ENCODE measurements at places on chromosomes 2 and 18. TPM values are rescaled to one million over a fixed set of nuclear protein-coding genes. Genes with fewer than 3 reads are reported as not detected.

CAPN14 gene
- total RNA-seq: 0.04 TPM

FHL2 gene
- total RNA-seq: 17.8 TPM

KCNJ3 gene
- total RNA-seq: 0.77 TPM

CHRNG gene
- not detected for total RNA-seq

ITM2C gene
- 146 TPM for total RNA-seq

STARD6 gene
- not detected for total RNA-seq

DAPL1 gene
- not detected for total RNA-seq

ACVR1C gene
- 3.0 TPM for total RNA-seq

DNA sequence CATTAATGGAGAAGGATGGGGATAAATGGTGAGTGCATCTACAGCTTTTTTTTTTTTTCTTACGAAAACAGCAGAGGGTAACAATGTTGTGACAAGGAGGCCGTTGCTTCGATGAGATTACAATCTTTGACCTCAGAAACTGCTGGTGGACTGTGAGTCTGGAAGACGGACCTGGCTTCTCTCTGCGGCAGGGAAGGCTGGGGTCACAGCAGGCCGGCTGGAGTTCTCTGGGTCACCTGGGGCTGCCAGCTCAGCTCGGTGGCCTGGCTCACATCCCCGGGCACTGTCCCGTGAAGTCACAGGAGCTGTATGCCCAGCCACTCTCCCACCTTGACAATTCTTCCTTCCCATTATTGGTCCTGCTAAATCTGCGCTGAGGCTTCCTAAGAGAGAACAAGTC, 160.8 kb downstream of the ACKR3 start:
- no peak overlapping the region for H3K4me3 ChIP-seq
- H3K27ac ChIP-seq: no peak overlapping the region
- no peaks in the 10 kb centered on the region for H3K27me3 ChIP-seq
- no peak for DNase-seq

DNA sequence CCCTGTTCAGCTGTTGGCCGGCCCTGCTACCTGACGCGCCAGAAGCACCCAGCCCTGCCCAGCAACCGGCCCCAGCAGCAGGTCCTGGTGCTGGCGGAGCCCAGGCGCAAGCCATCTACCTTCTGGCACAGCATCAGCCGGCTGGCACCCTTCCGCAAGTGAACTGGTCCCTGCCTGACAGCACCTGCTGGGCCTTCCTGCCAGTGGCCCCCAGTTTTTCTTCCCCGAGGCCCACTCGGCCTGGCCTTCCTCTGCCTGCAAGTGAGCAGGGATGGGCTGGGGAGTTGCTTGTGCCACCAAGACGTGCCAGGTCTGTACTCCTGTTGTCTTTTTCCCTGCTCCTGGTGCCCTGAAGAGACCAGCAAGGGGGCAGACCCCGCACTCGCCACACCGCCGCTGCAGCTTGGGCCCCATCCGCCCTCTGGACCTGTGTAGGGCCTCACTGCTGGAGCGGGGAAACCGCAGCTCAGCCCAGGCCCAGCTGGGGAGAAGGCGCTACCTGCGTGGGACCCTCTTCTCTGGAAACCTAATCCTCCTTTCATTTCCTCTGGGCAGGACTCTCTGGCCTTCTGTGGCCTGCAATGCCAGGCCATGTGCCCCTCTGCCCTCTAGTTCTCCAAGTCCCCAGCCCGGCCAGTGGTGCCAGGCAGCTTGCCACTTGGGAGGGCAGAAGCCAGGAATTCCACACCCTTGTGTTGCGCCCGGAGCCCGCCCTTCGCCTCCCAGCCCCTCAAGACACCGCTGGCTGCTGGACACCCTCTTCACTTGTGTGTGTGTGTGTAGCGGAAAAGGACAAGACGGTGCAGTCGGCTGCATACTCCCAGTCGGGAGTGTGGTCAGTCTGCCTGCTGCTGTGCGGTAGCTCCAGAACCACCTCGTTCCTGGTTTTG, 47.0 kb downstream of the FAM168B start:
- no peaks in the 10 kb centered on the region for H3K4me1 ChIP-seq
- DNase-seq: no peak
- H3K4me3 ChIP-seq: no peak overlapping the region
- peak overlapping the region; percentile 13 for H3K27ac ChIP-seq
- no peaks in the 10 kb centered on the region for H3K36me3 ChIP-seq

GRCh38 chr2:235217846-235218245, 266.0 kb downstream of the SH3BP4 start:
- H3K4me1 ChIP-seq: no peaks in the 10 kb centered on the region
- no peaks in the 10 kb centered on the region for H3K27me3 ChIP-seq
- H3K36me3 ChIP-seq: no peaks in the 10 kb centered on the region
- H3K27ac ChIP-seq: no peak overlapping the region

DNA sequence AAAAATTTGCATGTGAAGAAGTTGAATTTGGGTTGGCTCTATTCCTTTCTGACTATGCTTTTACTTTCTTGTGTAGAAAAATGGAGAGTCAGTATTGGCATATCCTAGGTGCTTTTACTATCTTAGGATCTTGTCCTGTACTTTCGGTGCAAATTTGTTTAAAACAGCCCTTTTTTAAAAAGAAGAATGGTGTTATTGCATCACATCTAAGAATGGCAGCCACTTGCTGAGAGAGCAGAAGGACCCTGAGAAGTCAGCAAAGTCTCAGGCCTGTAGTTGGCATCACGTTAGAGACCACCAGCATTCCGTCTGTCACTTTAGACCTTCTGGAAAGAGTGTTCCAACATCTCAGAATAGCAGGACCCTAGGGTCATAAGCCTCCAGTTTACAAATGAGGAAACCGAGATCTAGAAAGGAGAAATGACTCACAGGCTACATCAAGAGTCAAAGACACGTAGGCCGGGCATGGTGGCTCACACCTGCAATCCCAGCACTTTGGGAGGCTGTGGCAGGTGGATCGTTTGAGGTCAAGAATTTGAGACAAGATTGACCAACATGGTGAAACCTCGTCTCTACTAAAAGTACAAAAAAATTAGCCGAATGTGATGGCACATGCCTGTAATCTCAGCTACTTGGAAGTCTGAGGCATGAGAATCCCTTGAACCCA, 42.5 kb downstream of the SPATS2L start:
- no peak overlapping the region for H3K4me3 ChIP-seq
- H3K27ac ChIP-seq: no peak overlapping the region
- H3K36me3 ChIP-seq: no peaks in the 10 kb centered on the region
- DNase-seq: no peak

DNA sequence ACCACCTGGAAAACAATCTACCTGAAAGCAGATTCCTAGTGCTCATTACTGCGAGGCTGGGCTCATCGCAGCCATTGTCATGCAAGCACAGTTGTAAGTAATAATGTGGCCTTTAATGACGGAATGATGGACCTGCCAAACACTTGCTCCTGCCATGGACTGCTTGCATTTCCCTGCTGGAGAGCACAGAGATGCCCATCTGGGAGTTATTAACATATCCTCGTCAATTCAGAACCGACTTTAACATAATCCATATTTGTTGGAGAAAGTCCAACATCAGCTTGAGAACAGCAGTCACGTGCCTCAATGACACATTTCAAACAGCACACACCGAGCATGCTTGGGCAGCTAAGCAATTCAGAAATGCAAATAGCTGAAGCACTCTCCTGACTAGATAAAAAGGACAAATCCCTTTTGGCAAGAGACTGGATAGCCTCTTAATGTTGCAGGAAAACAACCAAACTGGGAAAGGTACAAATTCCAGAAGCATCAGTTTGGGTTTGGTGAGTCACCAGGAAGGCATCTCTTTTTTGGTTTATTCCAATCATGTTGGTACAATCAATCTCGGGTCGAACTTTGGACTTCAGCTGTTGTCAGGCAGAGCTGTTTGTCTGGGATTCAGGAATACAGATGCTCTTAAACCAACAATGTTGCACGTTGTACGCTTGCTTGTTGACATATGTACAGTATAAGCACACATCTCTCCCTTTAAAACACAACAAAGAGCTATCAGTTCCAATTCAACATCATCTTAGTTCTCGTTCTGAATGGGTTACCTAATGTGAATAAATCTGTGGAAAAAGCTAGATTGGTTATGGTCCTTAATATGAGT, 395.8 kb downstream of the LNPK start:
- peaks cover 8% of the 10 kb centered on the region for H3K4me1 ChIP-seq
- H3K27ac ChIP-seq: no peak overlapping the region
- no peaks in the 10 kb centered on the region for H3K36me3 ChIP-seq
- H3K27me3 ChIP-seq: no peaks in the 10 kb centered on the region

DNA sequence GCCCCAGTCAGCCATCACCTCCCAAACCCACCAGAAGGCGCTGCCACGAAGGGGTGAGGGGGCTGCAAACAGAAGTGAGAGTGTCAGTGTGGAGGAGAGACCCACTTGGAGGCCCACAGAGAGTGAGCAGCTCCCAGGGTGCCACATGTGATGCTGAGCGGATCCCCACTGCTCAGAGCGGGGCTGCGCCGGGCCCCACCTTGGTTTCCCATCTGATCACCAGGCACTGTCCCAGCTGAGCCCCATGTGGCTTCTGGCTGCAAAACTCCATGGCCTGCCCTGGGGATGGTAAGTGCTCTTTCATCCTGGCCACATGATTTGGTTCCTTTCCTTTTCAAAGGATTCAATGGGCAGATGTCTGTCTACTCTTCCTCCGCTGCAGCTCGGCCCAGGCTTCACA, 23.8 kb downstream of the SNORC start:
- no peak for DNase-seq
- no peaks in the 10 kb centered on the region for H3K36me3 ChIP-seq
- no peak overlapping the region for H3K27ac ChIP-seq
- no peak overlapping the region for H3K4me3 ChIP-seq
- H3K27me3 ChIP-seq: peaks cover 18% of the 10 kb centered on the region

DNA sequence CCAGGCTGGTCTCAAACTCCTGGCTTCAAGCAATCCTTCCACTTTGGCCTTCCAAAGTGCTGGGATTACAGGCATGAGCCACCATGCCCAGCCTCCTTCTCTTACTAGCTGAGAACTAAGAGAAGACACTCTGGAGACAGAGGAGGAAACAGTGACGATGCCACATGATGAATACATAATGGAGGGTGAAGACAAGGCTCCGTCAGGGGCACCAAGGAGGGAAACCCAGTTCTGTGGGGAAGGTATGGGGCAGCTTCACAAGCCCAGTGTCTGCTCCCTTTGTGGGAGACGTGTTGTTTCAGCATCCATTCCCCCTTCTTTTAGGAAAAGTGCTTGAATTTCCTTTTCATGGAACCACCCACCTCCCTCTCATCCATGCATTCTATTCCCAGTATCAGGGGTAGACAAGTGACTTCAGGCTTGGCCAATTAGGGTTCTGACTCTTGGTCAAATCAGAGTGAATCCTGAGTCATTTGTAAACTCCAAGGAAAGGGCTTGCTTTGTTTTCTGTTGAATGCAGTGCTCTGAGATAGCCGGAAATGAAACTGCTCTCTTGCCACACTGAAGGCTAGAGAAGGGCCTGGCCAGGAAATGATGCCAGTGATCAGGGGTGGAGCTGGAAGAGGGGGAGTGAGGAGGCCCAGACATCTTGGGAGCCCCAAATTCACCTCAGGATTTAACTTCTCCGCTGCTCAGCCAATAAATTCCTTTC, 23.7 kb downstream of the TMEM127 start:
- H3K4me1 ChIP-seq: no peaks in the 10 kb centered on the region
- H3K27me3 ChIP-seq: no peaks in the 10 kb centered on the region

- no peaks in the 10 kb centered on the region for H3K36me3 ChIP-seq
- H3K27me3 ChIP-seq: no peaks in the 10 kb centered on the region
- H3K27ac ChIP-seq: no peak overlapping the region
- DNase-seq: no peak
- H3K4me3 ChIP-seq: no peak overlapping the region
- no peaks in the 10 kb centered on the region for H3K4me1 ChIP-seq
Measured at GRCh38 chr2:117330641-117331040, 483.9 kb upstream of the DDX18 start.

DNA sequence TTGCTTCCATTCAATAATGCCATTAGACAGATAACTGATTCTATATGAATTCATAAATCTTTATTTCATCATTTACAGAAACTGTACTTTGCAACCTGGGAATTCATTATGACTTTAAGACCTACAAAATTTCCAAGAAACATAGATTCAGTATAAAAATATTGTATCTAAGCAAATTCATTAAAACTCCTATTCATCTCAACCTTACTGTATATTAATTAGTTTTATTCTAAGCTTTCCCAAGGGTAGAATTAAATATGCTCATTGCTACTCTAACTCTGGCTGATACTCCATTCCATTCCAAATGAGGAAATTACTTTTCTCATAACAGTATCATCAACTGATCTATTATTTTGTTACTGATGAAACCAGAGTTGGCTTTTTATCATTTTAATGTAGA, 473.0 kb upstream of the LRRTM4 start:
- H3K27ac ChIP-seq: no peak overlapping the region
- no peaks in the 10 kb centered on the region for H3K36me3 ChIP-seq
- no peak overlapping the region for H3K4me3 ChIP-seq
- no peak for DNase-seq

GRCh38 chr2:34853646-34854045, 1254.5 kb upstream of the FAM98A start:
- H3K27ac ChIP-seq: no peak overlapping the region
- no peak for DNase-seq
- H3K36me3 ChIP-seq: no peaks in the 10 kb centered on the region
- H3K4me1 ChIP-seq: no peaks in the 10 kb centered on the region
- H3K4me3 ChIP-seq: no peak overlapping the region
- H3K27me3 ChIP-seq: no peaks in the 10 kb centered on the region

GRCh38 chr2:133390156-133390555, 178.1 kb downstream of the NCKAP5 start:
- DNase-seq: no peak
- no peaks in the 10 kb centered on the region for H3K36me3 ChIP-seq

GRCh38 chr18:32661486-32662299, 111.1 kb downstream of the KLHL14 start:
- H3K4me1 ChIP-seq: no peaks in the 10 kb centered on the region
- H3K27me3 ChIP-seq: no peaks in the 10 kb centered on the region
- H3K36me3 ChIP-seq: no peaks in the 10 kb centered on the region
- no peak for DNase-seq
- no peak overlapping the region for H3K4me3 ChIP-seq
- H3K27ac ChIP-seq: no peak overlapping the region

GRCh38 chr2:191738667-191739066, 60.7 kb downstream of the NABP1 start:
- no peak for DNase-seq
- H3K4me1 ChIP-seq: no peaks in the 10 kb centered on the region
- H3K4me3 ChIP-seq: no peak overlapping the region
- H3K27ac ChIP-seq: no peak overlapping the region

DNA sequence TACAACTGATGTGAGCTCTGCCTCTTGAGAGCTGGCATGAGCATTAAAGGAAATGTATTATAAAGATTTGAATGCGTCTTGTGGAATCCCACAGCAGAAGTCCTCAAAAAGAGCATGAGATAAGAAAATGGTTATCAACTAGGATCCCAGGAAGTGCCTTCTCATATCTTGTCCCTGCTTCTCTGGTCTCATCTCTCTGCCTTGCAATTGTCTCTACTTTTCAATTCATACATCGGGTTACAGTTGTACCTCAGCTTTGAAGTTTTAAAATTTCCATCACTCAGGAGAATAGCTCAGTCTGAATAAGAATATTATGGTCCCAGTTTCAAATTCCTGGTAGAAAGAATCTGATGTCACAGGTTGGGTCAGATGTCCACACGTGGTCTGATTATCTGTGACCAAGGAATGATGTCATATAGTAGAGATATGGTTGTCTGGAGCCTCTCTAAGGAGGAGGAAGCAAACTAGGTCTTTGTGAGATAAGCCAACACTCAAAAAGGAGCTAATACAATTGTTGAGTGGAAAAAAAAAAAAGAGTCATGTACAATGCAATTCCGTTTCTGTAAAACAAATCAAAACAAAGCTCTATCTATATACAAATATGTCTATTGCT, 21.7 kb upstream of the CCDC88A start:
- H3K27me3 ChIP-seq: no peaks in the 10 kb centered on the region
- H3K4me3 ChIP-seq: no peak overlapping the region

Measured in neural progenitor cell (in vitro differentiated cells).